ENCODE measurements at places on chromosomes 5 and 9.

- peak; percentile 19 for DNase-seq
These were observed 1.3 kb downstream of the GNG10 start for GRCh38 chr9:111662576-111663300.

- no peak for DNase-seq
These were observed 3.7 kb downstream of the UGCG start for GRCh38 chr9:111900151-111900857.

DNA sequence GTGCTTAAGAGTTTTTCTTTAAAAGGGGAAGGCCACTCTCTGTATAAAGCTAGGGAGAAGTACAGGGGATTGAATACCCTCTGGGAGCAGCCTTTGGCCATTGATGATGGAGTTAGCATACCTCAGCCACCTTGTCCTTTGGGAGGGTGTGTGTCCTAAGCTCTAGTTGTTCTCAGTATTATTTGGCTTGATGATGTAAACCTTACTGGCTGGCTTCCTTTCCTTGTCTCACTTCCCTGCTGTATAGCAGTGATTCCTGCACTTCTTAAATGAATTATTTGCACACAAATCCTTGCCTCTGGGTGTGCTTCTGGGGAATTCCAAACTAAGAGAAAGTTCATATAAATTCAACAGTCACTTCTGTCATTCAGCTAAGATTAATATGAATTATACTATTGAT is 234.9 kb upstream of the RIOK2 start:
- no peak for DNase-seq

DNA sequence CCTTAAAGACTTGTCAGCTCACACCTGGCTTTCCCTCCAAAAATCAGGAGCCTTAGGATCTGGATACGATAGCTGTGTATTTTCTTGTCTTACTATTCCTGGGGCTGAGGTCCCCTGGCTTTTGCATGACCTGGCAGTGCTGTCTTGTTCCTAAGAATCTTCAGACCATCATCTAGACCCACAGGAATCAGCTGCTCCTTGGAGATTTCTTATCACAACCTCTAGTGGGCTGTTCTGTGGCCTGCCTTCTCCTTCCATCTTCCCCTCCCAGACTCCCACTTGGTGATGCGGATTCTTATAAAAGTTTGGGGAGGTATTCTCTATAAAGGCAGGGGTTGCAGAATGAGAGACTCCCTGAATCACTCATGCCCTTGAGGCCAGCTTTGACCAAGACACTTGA is 21.4 kb downstream of the LCP2 start:
- DNase-seq: no peak

- DNase-seq: peak; percentile 74
These were observed 24.9 kb downstream of the MELK start for GRCh38 chr9:36597412-36598178.

- no peak for DNase-seq
These were observed 17.9 kb upstream of the NRARP start for GRCh38 chr9:137319739-137320551.

- DNase-seq: no peak
These were observed 159.5 kb upstream of the SHB start for GRCh38 chr9:38228331-38229103.

- DNase-seq: no peak
These were observed 109.1 kb downstream of the ZNF462 start for GRCh38 chr9:106972082-106972481.

DNA sequence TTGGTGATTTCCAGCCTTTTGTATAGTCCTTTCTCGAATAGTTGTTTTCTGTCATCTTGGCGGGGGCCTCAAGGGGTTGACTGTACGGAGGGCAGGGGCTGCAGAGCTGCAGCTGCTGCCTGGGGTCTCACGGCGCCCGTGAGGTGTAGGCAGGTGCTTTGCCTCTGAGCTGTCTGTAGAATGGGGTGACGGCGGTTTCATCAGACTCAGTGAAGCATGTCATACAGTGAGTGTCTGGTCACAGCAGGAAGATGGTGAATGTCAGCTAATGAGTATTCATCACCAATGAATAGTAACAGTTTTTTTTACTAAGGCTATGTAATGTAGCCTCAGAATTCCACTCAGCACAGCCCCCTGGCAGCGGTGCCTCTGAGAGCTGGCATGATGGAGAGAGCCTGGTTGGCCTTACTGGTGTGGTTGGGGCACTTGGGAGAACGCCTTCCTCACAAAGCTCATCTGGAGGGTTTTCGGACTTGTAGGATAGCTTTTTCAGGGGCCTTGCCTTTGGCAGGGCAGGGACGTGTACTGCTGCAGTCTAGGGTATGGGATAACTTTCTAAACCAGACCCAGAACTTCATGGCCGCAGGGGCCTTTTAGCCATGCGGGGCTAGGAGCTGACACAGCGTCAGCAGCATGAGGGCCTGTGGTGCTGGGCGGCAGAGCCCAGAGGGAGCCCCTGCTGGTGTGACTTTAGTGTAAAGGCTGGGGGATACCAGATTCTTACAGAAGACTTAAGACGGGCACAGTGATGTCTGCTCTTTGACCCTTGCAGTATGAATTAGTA is 15.0 kb downstream of the TENT4A start:
- no peak for DNase-seq

- DNase-seq: peak; percentile 100
These were observed 31.2 kb upstream of the SLC28A3 start for GRCh38 chr9:84371737-84372136.

- no peak for DNase-seq
These were observed 191.1 kb downstream of the MELK start for GRCh38 chr9:36763778-36764177.

GRCh38 chr5:96075579-96076289 is 114.1 kb upstream of the ELL2 start:
- DNase-seq: no peak

DNA sequence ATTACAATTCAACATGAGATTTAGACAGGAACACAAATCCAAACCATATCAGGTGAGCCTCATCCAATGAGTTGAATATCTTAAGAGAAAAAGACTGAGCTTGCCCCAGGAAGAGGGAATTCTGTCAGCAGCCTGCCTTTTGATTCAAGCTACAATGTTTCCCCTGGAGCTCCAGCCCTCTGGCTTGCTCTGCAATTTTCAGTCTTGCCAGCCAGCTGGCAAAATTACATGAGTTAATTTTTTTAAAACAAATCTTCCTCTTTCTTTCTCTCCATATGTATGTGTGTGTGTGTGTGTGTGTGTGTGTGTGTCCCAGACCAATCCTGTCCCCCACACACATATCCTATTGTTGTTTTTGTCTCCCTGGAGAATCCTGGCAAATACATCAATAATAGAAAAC is 313.2 kb downstream of the CDH10 start:
- DNase-seq: no peak

DNA sequence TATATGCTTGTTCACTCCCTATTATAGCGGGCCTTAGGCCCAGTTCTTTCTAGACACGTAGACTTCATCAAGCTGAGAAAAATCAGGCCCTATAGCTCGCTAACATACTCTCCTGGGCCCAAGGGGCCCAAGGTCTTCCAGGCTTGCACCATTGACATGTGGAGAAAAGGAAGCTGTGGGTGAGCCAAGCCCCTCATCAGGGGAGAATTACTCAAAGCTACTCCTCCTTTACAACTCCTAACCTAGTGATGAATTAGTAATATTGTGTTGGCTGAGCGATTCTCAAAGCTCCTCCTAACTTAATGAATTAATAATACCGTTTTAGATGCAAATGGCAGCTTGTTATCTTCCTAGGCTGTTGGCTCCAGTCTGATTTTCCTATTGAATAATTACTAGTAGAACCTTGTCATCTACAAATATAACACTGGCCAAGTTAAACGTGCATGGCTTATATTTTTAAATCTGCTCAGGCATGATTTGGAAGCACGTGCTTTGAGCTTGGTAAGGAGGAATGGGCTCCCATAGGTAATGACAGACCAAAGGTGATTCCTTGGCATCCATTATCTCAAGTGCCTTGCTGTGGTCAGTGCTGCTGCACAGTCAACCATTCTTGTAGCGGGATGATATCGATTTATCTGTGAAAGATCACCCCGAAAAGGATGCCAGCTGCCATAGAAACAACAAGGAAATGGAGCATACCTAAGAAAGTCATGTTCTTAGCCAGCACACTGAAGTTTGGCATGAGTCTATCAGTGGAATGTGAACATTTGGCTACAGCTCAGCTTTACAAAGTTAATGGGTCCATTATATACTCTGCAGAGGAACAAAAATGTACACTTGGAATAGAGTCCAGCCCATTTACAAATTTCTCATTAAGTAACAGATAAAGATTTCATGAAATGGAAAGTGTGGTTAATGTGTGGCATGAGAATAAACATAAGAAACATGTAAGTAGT is 23.8 kb downstream of the LVRN start:
- peak; percentile 49 for DNase-seq

DNA sequence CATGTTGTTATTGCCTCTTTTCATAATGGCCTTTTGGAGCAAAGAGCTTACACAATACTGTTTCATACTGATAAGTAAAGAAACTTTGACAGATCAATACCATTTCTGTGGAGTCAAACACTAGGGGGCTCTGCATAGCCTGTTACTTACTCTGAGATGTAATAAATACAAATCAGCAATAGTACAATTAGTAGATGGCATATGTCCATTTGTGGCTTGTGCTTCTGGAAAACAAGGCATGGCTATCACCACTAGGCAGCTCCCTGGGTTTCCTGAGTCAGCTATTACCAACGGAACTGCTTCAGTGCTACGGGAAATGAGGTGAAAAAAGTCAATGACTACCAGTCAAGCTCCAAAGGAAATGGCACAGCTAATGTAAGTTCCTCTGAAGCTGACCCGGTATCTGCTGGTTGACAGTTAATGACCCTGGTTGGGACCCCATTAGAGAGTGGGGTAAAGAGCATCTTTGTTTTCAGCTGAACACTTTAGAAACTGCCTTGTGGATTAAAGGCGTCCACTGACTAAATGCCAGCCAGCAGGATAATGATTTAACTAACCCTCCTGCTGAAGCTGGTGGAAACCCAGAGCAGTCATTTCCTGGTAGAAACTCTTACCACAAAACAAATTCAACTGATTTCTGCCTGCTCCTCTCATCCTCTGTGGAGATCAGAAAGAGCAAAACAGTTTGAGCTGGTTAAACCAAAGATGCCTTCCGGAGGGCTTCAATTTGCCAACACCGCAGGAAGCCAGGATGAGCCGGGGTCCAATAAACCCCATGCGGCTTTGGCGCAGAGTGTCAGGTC is 69.0 kb upstream of the FAM169A start:
- peak; percentile 47 for DNase-seq

GRCh38 chr5:68285075-68285840 is 69.7 kb downstream of the PIK3R1 start:
- DNase-seq: no peak

- no peak for DNase-seq
These were observed 12.0 kb downstream of the PRRX2 start for GRCh38 chr9:129677456-129677855.

- DNase-seq: peak; percentile 40
These were observed 23.1 kb upstream of the SPTLC1 start for GRCh38 chr9:92138157-92138959.

GRCh38 chr9:7336356-7337065 is 463.1 kb downstream of the DMAC1 start:
- peak; percentile 96 for DNase-seq

DNA sequence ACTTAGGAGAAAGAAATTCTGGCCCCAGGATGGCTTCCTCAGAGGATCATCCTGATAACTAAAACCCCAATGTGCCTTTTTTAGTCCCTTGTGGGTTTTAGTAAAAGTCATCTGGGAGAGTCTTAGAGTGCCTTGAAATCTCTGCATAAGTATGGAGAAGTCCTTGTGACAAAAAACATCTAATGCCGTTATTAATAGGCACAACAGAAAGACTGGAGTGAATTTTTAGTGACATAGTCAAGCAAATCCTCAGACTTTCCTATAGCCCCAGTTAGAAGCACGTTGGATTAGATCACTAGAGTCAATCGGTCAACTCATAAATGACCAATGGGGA is 108.2 kb upstream of the MPDZ start:
- DNase-seq: no peak

DNA sequence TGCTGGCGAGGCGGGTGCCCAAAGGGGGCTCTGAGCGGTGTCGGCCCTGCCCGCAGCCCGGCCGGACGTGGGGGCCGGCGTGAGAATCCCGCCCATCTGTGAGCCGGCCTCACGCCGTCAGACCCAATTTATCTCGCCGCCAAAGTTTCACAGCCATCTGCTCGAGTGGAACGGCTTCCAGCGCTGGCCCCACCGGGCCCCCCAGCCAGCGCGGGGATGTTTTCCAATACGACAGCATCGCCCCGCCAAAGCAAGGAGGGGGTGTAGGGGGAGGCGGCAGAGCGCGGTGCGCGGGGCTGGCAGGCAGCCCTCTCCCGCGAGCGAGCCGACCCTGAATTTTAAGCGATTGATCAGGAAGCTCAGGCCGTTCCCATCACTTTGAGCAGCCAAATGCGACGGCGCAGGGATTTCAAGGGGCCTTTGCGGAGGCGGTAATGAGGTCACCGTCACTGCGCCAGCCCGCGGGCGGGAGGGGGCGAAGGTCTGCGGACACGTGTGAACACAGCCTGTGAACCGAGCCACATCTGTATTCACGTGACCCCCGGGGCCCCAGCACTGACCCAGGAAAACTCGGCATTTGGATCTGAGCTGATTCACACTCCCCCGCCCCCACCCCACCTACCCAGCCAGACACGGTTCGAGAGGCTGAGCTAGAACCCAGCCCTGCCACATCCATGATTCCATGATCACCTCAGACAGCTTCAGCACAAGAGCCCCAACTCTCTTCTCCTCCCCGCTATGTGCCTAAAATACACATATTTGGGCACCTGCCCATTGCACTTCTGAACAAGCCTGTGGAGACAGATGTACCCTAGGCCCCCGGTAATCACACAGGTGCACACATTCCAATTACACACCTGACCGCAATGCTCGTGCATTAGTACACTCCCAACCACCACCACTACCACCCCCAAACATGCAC is 47.8 kb upstream of the PSD2 start:
- DNase-seq: no peak

- no peak for DNase-seq
These were observed 56.8 kb upstream of the EPB41L4A start for GRCh38 chr5:112475747-112476365.

- DNase-seq: no peak
These were observed 56.2 kb downstream of the MAP1B start for GRCh38 chr5:72163349-72163983.

DNA sequence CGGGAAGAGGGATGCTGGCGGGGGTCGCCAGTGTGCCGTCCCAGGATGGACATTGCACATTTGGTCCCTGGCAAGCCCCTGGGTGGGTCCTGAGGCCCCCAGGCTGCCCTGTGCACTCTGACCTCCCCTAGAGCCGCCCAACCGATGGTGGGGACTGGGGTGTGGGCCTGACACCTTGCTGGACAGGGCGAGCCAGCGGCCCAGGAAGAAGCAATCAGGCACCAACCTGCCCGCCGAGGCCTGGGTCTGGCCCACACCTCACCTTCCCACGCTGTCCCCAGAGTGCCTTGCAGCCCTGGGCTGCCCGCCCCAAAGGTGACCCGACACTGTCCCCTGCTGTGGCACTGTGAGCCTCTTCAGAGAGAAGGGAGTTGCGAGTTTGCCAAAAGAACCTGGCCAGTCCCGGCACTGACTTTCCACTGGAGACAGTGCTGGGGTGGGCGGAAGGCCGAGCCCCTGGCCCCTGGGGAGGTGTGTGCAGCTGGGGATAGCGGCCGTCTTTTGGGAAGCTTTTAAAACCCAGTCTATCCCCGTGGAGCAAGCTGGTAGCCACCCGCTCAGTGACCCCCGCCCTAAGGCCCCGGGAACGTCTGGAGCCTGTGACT is 12.0 kb upstream of the NRARP start:
- no peak for DNase-seq

- peak; percentile 37 for DNase-seq
These were observed 257.6 kb downstream of the NFIB start for GRCh38 chr9:14056316-14056861.

- no peak for DNase-seq
These were observed 36.2 kb downstream of the SLC36A1 start for GRCh38 chr5:151483647-151484046.

Data from amniotic epithelial cell (primary cell).